Left renal pelvis (tissue), 4 donors: ENCODE measurements at places on chromosomes 5 and 9.

GRCh38 chr5:18270635-18271338, 636.5 kb downstream of the TAF11L14 start:
- DNase-seq = no peak

DNA sequence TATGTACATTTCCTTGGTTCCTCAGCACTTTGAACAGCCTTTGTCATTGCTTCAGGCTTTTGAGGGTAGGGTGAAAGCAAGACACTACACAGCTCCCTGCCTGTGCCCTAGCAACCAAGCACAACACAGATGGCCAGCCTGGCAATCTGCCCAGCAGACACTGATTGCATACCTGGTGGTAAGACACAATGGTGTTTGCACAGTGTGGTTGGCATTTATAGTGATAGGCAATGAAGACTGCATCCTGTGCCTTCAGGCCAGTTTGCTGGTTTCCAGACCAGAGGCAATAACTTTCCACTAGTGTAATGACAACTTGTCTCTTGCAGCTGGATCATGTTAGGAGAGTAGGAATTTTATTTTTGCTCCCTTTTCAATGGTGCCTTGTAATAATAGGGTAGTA, 144.5 kb upstream of the TNC start:
- DNase-seq = no peak

- DNase-seq = no peak
These were observed 60.3 kb downstream of the GCNT1 start for GRCh38 chr9:76519075-76519835.

- DNase-seq = no peak
These were observed 3.7 kb downstream of the C9 start for GRCh38 chr5:39360471-39361111.

DNA sequence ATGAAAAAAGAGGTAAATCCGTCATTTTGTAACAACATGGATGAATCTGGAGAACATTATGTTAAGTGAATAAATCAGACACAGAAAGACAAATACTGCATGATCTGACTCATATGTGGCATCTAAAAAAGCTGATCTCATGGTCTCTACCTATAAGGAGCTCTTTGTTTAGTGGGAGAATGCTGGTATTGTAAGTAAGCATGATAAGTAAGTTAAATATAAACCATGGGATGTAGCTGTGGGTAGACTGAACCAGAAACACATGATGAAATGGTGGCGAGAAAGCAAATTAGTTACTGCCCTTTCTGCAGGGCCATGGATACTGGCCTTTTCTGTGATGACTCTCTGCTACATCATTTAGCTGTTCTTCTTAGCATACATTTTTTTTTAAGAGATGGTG, 66.4 kb upstream of the RUSC2 start:
- DNase-seq = no peak

DNA sequence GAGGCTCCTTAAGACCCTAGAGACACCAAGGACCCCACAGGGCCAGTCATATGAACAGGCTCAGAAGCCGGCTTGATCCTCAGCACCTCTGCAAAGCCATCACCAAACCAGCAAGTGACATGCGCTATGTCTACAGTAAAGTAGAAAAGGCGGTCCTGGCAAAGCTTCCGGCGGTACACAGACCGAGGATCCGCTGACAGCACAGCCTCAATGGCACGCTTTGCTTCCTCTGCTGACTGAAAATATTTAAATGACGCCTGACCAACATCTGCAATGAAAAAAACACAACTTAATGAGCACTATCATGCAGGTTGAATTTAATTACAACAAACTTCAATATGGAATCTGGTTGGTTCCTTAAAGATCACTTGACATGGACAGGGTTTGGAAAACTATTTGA, 17.6 kb downstream of the TRMO start:
- DNase-seq = no peak

DNA sequence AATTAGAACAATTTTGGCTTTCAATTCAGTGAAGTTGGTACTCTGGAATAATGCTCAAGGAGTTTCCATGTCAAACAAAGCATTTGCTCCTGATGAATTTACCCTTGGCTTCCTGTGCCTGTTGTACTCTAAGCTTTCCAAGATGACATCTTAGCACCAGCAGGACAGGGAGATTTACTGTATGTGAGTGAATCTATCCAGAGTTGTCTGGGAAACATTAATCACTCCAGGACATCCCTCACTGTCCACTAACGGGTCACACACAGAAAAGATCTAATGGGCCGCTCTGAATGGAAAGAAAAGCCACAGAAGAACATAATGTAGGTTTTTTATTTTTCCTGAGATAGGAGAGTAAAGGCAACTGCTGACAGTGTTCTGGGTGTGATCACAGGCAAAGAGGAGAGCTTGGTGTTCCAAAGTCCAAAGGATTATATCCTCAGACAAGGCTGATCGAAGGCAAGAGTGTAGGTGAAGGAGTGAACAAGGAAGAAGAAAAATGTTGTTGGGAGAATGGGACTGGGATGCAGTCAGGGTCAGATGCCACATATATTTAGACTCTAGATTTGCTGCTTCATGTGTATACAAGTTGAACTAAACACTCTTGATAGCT, 167.7 kb upstream of the RPS23 start:
- peak; percentile 26 for DNase-seq

DNA sequence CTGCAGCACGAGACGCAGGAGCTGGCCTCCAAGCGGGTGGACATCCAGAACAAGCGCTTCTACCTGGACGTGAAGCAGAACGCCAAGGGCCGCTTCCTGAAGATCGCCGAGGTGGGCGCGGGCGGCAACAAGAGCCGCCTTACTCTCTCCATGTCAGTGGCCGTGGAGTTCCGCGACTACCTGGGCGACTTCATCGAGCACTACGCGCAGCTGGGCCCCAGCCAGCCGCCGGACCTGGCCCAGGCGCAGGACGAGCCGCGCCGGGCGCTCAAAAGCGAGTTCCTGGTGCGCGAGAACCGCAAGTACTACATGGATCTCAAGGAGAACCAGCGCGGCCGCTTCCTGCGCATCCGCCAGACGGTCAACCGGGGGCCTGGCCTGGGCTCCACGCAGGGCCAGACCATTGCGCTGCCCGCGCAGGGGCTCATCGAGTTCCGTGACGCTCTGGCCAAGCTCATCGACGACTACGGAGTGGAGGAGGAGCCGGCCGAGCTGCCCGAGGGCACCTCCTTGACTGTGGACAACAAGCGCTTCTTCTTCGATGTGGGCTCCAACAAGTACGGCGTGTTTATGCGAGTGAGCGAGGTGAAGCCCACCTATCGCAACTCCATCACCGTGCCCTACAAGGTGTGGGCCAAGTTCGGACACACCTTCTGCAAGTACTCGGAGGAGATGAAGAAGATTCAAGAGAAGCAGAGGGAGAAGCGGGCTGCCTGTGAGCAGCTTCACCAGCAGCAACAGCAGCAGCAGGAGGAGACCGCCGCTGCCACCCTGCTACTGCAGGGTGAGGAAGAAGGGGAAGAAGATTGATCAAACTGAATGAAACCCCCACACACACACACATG, 654 bp downstream of the PURA start:
- DNase-seq = no peak

DNA sequence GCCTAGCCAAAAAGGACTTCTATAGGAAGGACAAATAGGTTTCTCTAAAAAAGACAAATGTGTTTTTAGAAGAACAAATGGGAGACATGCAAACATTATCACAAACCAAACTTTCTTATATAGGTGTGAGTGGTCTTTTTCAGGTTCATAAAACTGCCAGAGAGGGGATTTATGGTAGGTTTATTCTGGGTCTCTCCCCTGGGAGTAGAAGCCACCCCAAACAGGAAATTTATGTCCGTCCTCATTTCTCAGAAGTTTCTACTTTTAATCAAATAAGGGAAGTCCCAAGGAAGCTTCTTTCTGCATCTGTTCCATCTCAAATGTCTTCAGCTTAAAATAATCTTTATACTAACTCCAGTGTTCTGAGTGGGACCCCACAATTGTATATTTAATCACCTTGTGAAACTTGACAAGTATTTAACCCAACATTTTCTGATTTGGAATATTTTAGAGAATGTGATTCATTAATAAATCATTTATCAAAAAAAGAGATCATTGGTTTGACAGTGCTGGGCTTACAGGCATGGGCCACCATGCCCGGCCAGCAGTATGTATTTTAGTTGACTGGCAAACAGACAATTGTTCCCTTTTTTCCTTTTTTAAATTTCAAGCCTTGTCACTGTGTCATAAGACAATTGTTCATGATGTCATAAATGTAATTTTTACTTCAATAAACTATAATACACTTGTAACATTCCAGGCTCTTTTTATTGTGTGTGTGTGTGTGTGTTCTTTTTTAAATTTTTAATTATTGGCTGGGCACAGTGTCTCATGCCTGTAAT, 44.6 kb upstream of the GLDC start:
- no peak for DNase-seq

GRCh38 chr9:121301881-121302286, 33.9 kb downstream of the GSN start:
- DNase-seq = no peak

- no peak for DNase-seq
These were observed 75.2 kb downstream of the FCHO2 start for GRCh38 chr5:73030995-73031394.

DNA sequence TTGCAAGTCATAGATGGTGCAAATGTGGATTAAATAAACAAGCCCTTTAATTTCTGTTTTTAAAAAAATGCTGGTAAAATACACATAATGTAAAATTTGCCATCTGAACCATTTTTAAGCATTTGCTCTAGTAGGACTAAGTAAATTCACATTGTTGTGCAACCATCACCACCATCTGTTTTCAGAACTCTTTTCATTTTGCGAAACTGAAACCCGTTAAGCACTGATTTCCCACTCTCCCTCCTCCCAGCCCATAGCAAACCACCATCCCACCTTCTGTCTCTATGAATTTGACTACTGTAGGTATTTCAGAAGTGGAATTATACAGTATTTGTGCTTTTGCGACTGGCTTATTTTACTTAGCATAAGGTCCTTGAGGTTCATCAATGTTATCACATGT, 103.3 kb upstream of the CNTLN start:
- no peak for DNase-seq

- no peak for DNase-seq
These were observed 7.4 kb downstream of the CDK9 start for GRCh38 chr9:127793093-127793708.

GRCh38 chr5:127683008-127683407, 20.2 kb upstream of the CCDC192 start:
- DNase-seq = no peak

DNA sequence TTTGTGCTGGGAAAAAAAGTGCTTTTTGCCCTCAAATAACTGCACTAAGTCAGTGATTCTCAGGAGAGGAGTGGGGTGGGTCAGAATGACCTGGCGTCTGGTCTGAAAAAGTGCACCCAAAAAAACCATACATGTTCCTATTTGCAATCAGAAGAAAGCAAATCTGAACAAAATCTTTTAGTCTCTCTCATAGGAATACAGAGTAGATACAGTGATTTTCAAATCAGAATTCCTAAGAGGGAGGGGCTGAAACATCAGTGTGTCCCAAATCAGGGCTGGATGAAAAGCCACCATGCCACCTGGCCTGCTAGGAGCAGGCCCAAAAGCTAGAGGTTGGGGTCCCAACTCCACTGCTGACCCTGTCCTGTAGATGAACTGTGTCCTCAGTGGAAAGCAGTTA, 66.8 kb downstream of the RAPGEF1 start:
- no peak for DNase-seq

DNA sequence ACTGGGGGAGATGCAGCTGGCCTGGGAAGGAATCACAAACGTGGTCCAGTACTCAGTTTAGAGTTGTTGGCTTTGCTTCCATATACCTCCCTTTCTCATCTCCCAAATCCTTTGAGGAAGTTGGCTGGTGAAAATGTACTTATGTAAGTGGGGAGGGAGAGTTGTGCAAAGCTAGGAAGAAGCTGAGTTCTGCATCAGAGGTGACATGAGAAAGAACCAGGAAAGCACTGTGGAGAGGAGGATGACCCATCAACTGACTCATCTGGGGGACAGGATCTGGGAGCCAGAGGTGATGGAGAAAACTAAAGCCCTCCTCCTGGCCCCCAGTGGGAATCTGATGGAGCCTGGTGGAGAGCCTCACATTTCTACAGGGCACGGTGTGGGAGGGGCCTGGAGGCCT, 16.2 kb downstream of the KCNMB1 start:
- DNase-seq = no peak

DNA sequence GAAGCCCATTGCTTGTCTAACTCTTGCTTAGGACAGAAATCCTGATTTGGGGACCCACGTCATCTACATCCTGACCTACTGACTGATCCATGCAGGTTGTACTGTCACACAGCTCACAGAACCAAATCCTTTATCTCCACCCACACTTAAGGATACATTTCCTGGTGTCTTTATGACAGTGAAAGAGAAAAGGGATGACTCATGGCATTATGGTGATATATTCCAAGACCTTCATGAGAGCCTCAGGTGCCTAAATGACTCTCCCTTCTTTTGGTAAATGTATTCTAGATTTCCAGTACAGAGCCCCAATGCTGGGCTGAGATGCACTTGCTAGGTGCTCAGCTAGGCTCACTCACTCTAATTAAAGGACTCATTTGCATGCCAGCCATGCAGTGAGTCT, 26.0 kb upstream of the DMRT2 start:
- no peak for DNase-seq

DNA sequence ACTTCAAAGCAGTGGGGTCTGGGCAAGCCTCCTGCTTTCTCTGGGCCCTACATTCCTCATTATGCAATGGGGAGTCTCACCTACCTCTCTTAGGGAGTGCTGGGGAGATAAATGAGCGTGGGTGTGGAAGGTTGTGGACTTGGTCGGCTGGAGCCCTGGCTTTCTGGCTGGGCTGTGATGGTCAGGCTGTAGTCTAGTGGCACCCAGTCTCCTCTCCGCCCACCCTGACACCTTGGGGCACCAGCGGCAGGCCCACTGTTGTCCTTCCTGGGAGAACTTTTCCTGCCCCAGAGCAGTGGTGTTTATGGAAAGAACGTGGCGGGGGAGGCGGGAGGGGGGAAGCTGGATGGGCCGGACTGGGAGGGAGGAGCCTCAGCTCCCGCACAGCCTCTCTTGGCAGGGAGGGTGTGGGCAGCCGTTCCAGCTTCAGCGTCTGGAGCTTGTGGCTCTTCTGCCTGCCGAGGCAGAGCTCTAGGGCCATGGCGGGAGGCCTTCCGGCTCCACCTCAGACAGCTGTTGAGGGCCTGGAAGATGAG, 4.1 kb downstream of the PTGS1 start:
- DNase-seq = no peak

- no peak for DNase-seq
These were observed 223.8 kb downstream of the SEC61B start for GRCh38 chr9:99445920-99446319.

DNA sequence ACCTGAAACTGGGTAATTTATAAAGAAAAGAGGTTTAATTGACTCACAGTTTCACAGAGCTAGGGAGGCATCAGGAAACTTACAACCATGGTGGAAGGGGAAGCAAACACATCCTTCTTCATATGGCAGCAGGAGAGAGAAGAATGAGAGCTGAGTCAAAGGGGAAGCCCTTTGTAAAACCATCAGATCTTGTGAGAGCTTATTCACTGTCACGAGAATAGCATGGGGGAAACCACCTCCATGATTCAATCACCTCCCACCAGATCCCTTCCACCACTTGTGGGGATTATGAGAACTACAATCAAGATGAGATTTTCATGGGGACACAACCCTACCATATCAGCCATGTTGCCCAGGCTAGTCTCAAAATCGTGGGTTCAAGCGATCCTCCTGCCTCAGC, 143.4 kb downstream of the FGF18 start:
- DNase-seq = no peak

GRCh38 chr5:177610131-177610769, 10.3 kb downstream of the B4GALT7 start:
- no peak for DNase-seq
